ENCODE measurements at places on chromosomes 4 and X. TPM values are rescaled to one million over a fixed set of nuclear protein-coding genes. Genes with fewer than 3 reads are reported as not detected.

Gene SPANXB1
- total RNA-seq: not detected

Gene ZNF674
- 14.3 TPM for total RNA-seq

Gene GABRQ
- total RNA-seq: 0.82 TPM

Gene RAI2
- total RNA-seq: 2.9 TPM

- DNase-seq: no peak
Measured at GRCh38 chr4:97493815-97494518, 649.3 kb downstream of the STPG2 start.

GRCh38 chrX:30906726-30907125 is 17.7 kb upstream of the TAB3 start:
- DNase-seq: no peak

DNA sequence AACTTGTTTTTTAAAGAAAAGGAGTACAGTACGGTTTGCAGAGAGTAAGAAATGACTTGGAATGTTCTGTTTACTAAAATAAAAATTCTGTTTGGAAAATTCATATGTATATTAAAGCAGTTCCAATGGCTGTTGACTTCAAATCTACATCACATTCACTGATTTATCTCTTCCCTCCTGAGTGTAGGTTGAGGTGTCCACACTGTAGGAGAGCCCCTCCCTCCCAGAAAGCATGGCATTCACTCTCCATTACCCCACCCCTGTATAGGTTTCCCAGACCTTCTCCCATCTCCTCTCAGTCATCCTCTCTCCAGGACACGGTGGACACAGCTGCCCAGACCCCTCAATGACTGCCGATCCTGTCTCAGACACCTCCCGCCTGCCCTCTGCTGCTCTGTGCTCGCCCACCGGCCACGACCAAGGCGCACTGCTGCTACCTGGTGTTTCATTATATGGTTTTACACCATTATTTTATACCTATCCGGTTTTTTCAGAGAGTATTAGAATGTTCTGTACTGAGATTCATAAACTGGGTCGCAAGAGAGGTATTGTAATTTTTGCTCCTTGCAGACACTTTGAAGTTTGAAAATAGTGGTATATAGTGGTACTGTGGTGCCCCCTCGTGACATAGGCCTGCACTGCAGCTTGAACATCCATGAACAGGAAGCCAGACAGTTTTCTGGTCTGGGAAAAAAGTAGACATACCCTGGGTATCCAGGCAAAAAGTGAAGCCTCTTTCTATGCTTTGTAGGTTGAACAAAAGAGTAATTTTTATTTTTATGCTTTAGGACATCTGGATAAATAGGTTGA is 38.8 kb upstream of the BEX4 start:
- DNase-seq: peak; percentile 38

- DNase-seq: no peak
Measured at GRCh38 chr4:5952975-5953951, 60.4 kb upstream of the CRMP1 start.

GRCh38 chr4:170423137-170423536 is 333.4 kb upstream of the AADAT start:
- no peak for DNase-seq

- peak; percentile 73 for DNase-seq
Measured at GRCh38 chr4:7803992-7804755, 135.5 kb downstream of the AFAP1 start.

DNA sequence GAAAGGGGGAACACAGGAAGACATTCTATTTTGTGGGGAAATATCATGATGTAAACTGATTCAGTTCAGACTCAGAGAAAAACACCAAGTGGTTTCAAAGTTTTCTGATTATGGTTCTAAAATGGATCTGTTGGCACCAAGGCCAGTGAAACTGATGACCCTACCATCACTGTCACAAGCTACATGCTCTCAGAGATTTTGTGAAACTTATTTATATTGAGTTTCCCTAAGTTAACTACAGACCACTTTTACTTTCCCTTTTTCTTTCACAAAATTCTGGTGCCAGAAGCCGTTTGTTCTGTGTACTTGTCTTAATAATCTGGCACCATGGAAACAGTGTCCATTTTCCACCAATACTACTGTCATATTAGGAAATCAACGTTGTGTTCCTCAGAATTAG is 43.4 kb upstream of the CABS1 start:
- DNase-seq: no peak

- no peak for DNase-seq
Measured at GRCh38 chr4:138627096-138627495, 384.9 kb upstream of the SLC7A11 start.

DNA sequence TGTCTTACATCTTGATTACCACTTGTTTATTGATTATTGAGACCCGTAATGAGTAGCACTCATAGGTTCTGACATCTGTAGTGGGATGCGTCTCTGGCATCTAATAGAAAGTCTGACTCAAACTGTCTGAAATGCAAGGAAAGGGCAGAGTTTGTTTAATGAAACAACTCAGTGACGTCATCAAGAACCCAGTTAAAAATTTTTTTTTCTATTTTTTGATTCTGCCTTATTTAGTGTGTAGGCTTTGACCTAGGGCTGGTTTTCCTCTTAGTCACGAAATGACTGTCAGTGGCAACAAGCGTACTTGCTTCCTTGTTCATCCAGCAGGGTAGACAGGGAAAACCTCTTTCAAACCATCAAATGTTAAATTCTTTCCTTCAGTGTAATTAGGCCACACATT is 3.1 kb upstream of the CDKL5 start:
- no peak for DNase-seq

GRCh38 chrX:1442724-1443367 is 9.9 kb downstream of the ASMTL start:
- no peak for DNase-seq

- DNase-seq: no peak
Measured at GRCh38 chr4:5894266-5894665, 1.4 kb upstream of the CRMP1 start.
